Spinal cord (tissue), 10 donors: ENCODE measurements at places on chromosomes 2 and 18. TPM values are rescaled to one million over a fixed set of nuclear protein-coding genes. Genes with fewer than 3 reads are reported as not detected.

DNA sequence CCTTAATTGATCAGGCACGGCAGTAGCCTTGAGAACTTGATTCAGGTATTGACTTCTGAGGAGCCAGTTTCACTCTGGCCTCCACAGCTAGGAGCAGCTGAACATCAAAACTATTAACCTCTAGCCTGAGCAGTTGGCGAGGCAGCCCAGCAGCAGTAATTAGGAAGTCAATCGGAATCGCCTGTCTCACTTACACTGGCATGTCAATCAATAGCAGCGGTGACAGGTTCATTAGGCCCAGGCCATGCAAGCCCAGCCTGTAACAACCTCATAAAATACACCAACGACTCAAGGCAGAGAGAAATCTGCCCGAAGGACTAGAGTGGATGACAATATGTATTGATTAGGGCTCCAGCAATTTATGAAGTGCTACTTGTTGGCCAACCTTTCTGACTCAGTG, 255.4 kb upstream of the SKOR2 start:
- DNase-seq, result no peak

- no peak for DNase-seq
These were observed 625 bp downstream of the ARPC2 start for GRCh38 chr2:218217360-218218267.

GRCh38 chr2:68980956-68981355, 6.5 kb downstream of the GKN1 start:
- no peak for DNase-seq

Gene FBXO48
- 2.2 TPM for polyA plus RNA-seq
